ENCODE measurements at places on chromosomes 6 and 20.

DNA sequence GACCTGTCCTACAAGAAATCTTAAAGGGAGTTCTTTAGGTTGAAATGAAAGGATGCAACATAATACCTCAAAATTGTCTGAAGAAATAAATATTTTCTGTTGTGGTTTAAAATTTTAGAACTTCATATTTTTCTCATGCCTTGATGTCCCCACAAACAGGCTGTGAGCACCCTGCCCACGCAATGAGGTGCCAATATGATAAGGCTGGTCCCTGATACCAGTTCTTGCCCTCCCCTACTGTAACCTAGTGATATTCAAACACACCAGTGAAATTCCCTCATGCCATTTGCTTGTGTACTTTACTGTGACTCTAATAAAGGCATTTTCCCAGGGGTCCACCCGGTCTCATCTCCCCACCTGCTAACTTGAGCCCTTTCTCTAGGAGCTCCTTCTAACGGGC, 67.3 kb upstream of the SIRPG start:
- DNase-seq: no peak

GRCh38 chr20:44574372-44574771, 8.0 kb upstream of the PKIG start:
- no peak for DNase-seq

- no peak for DNase-seq
These were observed at the start of gene RNF182 for GRCh38 chr6:13924949-13925881. Gene RNF182, plus strand, starts transcription at chr6:13924952. Its CDS starts 52,168 bp downstream, at chr6:13977120.

GRCh38 chr6:96465321-96465903, 56.2 kb upstream of the UFL1 start:
- DNase-seq: no peak

- DNase-seq: no peak
These were observed at the start of gene SCUBE3 for GRCh38 chr6:35213824-35214756. Gene SCUBE3, plus strand, starts transcription at chr6:35213956. Its CDS starts 463 bp downstream, at chr6:35214419.

All from NCI-H1092 (cell line).